ENCODE measurements at places on chromosomes 3 and 15. TPM values are rescaled to one million over a fixed set of nuclear protein-coding genes. Genes with fewer than 3 reads are reported as not detected.

- no peak for DNase-seq
These were observed 53.9 kb upstream of the KLF13 start for GRCh38 chr15:31272558-31273257.

KBTBD13 gene
- total RNA-seq = 10.6 TPM

FRMD5 gene
- total RNA-seq = 42.5 TPM

DNA sequence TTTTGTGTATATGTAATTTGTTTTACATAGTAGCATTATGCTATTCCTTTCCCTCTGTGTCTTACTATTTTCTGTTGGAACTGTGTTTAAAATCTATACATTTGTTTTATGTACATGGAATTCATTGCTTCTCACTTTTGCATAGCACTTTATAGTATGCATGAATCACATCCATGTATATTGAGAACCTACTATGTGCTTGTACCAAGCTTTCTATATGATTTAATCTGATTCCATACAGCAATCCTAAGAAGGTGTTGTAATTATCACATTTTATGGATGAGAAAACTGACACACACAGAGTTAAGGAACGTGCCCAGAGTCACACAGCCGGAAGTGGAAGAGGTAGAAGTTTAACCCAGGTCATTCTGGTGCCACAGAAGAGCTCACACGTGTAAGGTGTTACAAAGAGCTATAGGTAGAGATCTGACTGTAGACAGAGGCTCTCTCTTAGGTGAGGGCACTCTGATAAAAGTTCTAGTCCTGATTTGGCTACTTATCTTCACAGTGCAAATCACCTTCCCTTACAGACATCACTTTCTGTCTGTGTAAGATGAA lies 3.5 kb upstream of the SMAD3 start:
- DNase-seq = no peak

RPP14 gene
- total RNA-seq = 25.0 TPM

GRCh38 chr15:55774113-55774970 lies 31.4 kb upstream of the PRTG start:
- peak; percentile 35 for DNase-seq

DNA sequence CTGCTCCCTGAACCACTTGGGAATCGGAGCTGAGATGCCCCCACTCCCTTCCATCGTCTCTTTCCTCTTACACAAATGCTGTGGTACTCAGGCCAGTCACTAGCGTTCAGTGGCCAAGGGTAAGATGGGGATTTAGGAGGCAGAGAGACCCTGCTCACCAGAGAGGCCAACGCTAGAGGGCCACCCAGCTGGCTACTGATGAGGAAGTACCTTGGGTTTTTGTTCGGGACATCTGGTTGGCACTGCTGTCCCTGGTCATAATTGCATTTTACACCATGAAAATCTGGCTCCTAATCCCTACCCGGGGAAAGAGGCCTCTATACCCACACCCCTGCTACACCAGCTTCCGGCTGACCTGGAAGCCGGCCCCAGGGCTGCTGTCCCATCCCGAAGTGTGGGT lies 7.7 kb downstream of the MAP6D1 start:
- no peak for DNase-seq

DNA sequence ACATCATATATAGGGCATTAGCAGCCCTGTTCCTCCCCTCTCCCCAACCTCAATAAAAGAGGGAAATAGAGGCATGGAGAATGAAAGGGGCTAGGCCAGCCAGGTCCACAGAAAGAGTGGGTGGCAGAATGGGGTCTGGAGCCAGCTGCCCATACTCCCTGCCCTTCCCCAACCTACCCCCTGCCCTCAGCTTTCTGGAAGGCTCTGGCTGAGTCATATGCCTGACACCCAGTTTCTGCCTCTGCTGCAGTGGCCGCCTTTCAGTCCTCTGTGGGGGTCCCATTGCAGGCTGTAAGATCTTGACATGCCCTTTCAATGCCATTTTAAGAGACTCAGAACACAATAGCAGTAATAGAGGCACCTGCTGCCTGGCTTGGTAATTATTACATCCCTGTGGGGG lies 95.7 kb downstream of the LINGO1 start:
- DNase-seq = no peak

DNA sequence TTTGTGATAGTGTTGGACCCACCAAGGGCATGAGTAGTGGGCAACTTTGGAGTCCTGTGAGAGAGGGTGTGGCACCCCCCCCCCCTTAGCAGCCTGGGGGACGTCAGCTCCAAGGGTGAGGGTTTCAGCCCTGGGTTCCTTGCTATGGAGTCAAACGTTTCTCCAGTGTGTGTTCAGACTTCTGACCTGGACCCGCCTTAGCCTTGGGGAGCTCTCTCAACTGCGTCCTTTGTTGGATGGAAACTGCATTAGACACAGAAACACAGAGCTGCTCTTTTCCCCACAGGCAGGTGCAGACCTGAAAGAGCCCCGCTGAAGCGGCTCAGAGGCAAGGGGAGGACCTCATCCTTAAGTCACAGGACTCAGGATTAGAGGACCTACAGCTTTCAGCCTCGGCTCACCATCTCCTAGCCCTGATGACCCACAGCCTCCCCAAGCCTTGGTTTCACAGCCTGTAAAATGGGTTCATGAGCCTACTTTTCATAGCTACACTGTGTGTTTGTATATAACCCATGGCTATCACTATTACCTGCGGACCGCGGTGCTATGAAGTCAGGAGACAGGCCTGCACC lies 19.9 kb downstream of the ZNF710 start:
- DNase-seq = no peak

- DNase-seq = no peak
These were observed 250.8 kb upstream of the TGFBR2 start for GRCh38 chr3:30355622-30356021.

DNA sequence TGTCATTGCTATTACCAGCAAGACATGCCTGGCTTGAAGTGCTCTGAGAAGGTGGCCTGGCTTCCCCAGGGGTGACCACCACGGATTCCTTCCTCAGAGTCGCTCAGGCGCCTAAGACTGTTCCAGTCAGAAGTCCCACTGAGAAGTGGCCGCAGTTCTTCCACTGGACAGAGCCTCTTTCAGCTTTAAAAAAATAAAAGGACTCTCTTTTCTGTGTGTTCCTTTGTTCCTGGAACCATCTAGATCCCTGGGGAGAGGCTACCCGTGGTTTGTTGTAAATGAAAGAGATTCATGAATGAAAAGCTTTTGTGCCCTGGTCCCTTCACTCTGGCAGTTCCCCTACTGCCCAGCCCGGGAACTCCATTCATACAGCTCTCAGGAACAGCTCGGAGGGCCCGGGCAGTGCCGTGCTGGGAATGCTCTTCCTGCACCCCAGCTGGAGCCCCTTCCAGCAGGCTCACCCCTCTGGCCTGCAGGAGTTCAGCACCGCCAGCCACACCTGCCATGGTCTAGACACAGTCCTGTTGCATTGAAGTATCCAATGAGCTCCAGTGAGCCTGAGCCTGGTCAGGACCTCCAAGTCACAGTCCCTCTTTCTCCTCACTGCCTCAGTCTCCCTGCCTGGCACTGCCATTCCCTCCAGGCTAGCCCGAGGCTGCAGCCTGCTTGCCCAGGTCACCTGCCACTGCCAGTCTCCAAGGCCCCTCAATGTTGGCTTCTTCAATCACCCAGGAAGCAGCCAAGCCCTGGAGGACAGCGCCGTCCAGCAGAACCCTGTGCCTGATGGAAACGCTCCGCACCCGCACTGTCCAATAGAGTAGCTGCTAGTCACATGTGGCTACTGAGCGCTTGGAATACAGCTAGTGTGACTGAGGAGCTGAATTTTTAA lies 75.4 kb downstream of the XXYLT1 start:
- no peak for DNase-seq

- DNase-seq = no peak
These were observed 211.0 kb downstream of the RORA start for GRCh38 chr15:61018083-61018482.

- DNase-seq = no peak
These were observed 49.8 kb downstream of the BDH1 start for GRCh38 chr3:197505796-197506548.

Data from left ventricle myocardium superior (tissue), 1 donor.